ENCODE measurements at places on chromosomes 5 and 9.

DNA sequence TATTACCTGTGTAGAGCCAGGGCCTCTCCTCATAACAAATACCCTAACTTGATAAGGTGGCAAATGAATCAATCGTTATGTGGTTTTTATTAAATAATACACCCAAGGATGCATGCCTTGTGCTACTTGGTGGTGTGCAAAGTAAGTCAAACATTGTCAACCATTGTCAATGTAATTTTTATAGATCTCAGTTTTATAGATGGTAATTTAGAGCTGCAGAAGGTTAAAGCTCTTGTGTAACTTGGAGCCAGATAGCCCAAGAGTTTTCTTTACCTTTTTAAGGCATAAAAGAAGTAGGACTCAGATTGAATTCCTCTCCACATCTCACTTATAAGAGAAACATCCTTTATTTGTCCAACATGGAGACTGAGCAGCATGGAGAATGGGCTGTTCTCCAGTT lies 304.7 kb downstream of the NTRK2 start:
- DNase-seq = no peak

GRCh38 chr9:124788542-124789217 lies 11.7 kb downstream of the OLFML2A start:
- no peak for DNase-seq

- DNase-seq = no peak
Observed at GRCh38 chr5:1010641-1011046, 2.0 kb downstream of the NKD2 start.

DNA sequence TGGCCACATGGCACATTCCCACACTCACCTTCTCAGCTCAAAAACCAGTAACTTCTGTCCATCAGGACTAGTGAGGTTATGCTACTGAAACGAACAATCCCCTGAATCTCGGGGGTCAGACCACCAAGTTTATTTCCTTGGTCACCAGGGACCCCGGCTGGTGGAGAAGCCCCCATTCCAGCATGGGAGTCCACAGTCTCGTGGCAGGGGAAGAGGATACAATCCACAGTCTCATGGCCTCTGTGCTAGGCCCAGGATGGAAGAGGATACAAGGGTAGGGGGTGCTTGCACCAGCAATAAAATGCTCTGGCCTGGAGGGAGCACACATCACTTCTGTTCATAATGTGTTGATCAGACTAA lies 7.4 kb upstream of the CARD19 start:
- no peak for DNase-seq

GRCh38 chr5:150272531-150272930 lies 17.0 kb downstream of the CAMK2A start:
- DNase-seq = peak; percentile 62

DNA sequence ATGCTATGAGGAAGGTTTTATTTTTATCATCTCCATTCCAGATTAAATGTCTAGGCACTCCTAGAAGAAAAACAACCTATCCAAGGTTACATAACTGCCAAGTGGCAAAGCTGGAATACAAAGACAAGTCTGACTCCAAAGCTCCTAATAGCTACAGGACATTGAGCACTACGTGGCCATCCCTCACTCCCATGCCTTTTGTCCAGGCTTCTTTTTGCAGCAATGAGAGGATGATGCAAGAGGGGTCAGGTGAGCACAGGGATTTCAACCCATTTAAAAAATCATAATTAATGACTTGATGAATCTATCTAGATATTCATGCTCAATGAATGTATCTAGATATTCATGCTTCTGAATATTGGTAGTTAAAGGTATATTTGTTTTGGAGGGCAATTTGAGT lies 117.0 kb downstream of the KIAA0825 start:
- DNase-seq = no peak

- peak; percentile 91 for DNase-seq
Observed at GRCh38 chr5:157328277-157328912, 62.5 kb downstream of the CYFIP2 start.

DNA sequence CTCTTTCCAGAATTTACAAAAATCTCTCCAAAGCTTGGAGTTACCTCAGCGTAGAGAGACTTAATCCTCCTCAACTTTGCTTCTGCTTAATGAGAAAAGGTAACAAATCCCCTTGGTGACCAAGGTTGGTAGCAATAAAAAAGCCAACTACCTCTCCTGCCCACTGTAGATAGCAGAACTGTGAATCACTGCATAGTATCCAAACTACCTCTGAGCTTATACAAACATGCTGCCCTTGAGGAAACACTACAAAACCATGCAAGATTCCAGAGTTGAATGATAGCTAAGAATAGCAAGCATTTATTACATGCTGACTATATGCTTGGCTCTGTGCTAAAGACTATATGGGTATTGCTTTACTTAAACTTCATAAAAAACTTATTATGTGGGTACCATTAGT lies 2.8 kb upstream of the ADAMTS12 start:
- DNase-seq = no peak

DNA sequence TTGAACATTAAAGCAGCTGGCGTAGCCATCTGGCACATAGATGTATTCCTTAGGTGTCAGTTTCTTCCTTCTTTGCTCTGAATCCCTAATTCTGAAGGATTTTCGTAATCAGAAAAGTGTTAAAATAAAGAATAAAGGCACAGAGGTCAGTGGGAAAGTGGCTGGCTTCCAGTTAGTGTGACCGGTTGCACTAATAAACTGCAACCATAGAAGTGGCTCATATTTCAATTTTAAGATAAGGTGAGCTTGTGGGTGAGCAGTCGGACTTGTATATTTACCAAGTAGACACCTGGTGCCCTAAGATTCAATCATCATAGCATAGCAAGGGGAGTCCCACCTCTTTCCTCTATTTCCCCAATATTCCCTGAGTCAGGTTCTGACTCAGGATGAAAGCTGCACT lies 459.6 kb downstream of the ACTL7B start:
- no peak for DNase-seq

DNA sequence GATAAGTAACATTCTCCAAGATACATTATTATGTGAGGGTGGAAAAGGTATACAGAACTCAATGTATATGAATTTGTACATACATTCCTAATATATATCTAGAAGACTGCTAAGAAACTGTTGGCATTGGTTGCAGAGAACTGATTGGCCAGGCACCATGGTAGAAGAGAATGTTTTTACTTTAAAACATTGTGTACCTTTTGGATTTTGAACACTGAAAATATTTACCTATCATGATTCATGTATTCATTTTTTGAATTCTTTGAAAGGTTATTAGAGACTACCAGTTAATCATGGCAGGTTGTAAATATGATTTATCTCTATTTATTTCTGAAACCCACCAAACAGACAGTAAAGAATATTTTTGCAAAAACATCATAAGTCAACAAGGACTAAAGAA lies 41.2 kb upstream of the ADRB2 start:
- no peak for DNase-seq

- DNase-seq = peak; percentile 5
Observed at GRCh38 chr5:143790457-143791112, 21.4 kb upstream of the HMHB1 start.

DNA sequence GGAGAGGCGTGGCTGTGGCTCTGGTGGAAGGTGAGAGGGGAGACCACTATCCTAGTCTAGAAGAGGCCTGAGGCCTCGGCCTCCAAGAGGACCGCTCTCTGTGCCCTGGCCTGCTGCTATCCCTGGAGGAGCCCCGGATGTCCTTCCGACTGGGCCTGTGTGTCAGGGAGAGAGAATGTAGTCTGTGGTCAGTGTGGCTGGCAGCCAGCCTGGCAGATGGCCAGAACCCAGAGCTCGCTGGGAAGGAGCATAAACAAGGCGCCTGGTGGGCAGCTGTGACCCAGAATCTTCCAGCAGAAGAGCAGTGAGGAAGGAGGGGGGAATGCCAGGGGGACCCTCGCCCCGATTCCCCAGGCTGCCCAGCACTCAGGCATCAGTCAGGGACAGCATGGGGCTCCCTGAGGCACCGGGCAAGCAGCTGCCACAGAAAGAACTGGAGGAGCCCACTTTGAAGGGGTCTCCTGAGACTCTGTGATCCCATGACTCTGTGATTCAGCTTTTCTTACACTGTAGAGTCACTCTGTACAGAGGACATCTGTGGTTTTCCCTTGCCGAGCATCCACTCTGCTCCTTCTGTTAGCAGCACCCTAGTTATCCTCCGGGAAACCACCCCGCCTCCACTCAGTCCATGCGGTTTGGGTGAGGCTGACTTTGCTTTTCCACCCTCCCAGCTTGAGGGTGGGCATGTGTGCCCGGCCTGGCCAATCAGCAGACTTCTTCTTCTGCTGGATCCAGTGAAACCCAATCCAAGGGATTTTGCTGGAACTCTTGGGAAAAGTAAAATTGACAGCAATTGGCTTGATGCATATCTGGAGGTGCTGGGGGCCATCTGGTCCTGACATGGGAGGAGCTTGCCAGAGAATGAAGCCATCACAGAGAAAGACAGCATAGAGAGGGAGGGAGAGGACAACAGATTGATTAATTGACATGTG lies 46.2 kb upstream of the PWWP2A start:
- peak; percentile 84 for DNase-seq

DNA sequence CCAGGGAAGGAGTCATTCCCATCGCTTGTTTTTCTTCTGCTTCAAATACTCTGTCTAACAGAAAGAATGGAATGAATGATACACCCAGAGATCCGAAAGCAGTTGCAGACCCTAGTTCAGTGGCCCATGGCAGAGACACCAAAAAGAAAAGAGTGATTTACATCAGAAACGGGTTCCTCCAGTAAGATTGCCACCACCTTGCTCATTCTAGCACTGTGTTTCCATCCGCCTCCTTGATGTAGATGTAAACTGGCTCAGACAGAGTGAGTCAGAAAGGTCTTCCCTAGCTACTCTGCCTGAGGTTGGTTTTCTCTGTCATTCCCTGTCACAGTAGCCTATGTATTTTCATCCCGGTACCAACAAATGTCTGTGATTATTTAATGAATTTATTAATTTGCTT lies 15.9 kb upstream of the CLINT1 start:
- no peak for DNase-seq

DNA sequence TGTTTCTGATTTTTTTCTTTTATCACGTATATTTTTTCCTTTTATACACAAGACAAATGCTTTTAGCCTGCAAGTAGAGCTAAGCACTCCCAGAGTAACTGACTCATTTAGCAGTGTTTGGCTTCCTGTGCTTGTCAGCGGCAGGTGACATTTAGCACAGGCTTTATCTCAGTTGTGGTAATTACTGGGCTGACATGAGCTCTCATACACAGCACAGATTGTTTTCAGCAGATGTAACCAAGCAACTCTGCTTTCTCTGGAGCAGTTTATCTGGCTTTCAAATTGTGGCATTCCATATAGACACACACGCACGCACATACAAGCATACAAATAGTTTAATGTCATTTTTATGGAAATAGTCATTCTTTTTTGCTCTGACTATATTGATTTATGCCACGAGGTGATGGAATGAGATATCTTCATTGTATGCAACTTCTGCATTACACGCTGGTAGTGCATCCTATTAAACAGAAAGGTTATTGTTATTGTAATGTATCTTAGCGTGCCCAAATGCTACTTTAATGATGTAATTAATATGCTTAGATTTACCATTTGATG lies 379.0 kb upstream of the GRAMD2B start:
- no peak for DNase-seq

DNA sequence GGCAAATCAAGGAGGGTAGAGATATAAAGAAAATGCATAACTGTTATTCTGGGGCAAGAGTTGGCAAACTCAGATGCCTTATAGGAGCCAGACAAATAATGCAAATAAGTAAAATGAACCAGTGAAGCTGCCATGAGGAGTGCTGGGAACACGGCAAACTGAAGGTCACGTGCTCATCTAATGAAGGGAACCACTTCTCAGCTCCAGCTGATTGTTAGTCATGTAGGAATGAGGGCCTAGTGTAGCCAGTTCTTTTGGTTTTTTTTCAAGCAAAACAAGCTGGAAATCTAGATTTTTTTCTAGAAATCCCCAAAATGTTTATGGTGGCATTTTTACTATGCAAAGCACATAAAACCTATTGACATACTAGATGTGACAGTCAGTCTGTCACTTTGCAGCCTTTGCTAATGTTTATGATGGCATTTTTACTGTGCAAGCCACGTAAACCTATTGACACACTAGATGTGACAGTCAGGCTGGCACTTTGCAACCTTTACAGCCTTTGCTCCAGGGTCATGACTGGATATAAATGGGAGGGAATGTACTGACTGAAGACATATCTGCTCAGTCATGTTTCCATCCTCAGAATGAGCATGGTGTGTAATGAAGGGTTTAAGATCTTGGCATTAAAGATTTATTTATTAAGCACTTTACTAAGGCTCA lies 39.4 kb downstream of the RUSC2 start:
- DNase-seq = no peak

- no peak for DNase-seq
Observed at GRCh38 chr5:37319037-37319782, 51.7 kb downstream of the NUP155 start.

DNA sequence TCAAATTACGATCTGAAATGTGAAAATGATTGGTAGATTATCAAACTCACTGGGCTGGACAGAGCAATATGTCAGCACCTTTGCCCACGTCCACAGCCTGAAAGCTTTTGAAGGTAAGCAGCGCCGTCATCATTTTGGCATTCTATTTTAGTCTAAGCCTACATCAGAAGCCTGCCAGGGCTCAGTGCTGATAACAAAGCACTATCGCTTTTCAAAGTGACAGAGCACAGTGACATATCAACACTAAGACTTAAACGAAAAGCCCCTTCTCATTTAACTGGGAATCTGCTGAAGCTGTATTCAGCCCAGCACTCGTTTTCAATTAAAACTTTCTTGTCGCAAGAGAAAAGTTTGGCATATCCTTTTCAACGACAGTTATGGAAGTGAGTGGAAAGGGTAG lies 1076.3 kb downstream of the PTPRD start:
- peak; percentile 98 for DNase-seq

- peak; percentile 36 for DNase-seq
Observed at GRCh38 chr9:119365291-119366027, 3.8 kb downstream of the BRINP1 start.

GRCh38 chr9:70600506-70600905 lies 186.0 kb upstream of the KLF9 start:
- no peak for DNase-seq

DNA sequence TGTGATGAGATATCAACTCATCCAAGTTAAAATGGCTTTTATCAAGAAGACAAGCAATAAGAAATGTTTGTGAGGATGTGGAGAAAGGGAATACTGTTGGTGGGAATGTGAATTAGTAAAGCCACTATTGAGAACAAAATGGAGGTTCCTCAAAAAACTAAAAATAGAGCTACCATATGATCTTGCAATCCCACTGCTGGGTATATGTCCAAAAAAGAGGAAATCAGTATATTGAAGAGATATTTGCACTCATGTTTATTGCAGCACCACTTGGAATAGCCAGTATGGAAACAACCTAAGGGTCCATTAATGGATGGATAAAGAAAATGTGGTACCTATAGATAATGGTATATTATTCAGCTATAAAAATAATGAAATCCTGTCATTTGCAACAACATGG lies 25.1 kb downstream of the PPIP5K2 start:
- DNase-seq = peak; percentile 22

GRCh38 chr5:167750586-167750985 lies 540.9 kb upstream of the WWC1 start:
- DNase-seq = no peak
